NCI-H1105 treated with DMSO at 0.1 percent for 48 hours (cell line): ENCODE measurements at places on chromosomes 11 and 22.
A peak's percentile ranks its signal among the peaks of the same experiment; 100 is the strongest.

DNA sequence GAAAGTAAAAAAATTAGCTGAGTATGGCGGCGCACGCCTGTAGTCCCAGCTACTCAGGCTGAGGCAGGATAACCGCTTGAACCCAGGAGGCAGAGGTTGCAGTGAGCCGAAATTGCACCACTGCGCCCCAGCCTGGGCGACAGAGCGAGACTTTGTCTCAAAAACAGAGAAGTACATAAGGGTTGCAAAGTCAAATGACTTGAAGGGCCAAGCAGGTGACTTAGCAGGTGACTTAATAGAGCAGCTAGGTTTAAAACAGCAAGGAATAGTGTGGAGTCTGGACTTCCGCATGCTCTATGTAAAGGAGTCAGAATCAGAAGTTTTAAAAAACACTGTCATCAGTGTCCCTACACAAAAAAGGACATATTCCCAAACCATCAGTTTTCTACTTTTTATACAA, 31.7 kb downstream of the EP300 start:
- no peak for DNase-seq

DNA sequence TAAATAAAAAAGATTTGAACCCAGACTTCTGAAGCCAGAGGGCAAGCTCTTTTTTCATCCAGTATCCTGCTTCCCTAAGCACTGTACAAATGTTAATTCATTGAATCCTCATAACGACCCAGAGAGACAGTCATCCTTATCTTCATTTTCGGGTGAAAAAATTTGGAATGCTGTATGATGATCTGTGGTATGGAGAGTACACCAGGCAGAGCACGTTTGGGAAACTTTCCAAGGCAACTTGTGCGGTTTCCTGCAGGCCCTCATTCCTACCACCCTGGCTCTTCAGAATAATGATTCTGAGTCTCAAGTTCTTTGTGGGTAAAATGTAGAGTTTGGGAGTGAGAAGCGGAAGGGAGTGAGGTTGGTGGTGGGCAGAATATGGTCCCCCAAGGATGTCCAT, 177.9 kb upstream of the CADM1 start:
- no peak for DNase-seq

- no peak for DNase-seq
Observed at GRCh38 chr11:4839851-4840549, 9.0 kb downstream of the OR51S1 start.

GRCh38 chr11:15849257-15849656, 507.1 kb downstream of the SOX6 start:
- no peak for DNase-seq

- DNase-seq: no peak
Observed at GRCh38 chr11:128734103-128734831, 40.4 kb downstream of the FLI1 start.

DNA sequence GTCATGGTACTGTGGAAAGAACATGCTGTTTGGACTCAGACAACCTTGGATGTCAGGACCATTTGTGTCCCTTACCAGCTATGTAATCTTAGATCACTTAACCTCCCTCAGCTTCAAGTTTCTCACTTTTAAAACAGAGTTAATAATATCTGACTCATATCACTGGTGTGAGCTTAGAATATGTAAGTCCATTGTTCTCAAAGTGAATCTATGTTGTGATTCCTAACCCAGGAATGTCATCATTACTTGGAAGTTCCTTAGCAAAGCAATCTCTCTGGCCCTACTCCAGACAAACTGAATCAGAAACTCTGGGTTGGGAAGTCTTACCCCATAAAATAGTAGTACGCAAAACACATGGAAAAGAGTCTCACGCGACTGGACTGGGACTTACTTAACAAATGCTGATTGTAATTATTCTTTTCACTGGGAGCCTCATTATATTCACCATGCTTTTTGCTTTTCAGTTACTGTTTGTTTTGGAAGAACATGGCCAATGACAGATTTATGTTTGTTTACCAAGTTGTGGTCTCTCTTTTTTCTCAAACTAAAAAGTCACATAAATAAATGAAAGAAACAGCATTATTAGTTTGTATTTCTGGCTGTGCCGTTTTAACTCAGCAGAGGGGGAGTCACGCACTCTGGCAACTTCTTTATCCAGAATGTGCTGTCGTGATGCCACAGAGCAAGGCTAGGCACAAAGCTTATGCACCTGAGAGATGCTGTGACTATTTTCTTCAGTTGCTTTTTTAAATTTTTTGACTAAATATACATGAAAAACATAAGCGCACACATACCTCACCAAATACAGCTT, 217.7 kb upstream of the CTSC start:
- peak; percentile 38 for DNase-seq

DNA sequence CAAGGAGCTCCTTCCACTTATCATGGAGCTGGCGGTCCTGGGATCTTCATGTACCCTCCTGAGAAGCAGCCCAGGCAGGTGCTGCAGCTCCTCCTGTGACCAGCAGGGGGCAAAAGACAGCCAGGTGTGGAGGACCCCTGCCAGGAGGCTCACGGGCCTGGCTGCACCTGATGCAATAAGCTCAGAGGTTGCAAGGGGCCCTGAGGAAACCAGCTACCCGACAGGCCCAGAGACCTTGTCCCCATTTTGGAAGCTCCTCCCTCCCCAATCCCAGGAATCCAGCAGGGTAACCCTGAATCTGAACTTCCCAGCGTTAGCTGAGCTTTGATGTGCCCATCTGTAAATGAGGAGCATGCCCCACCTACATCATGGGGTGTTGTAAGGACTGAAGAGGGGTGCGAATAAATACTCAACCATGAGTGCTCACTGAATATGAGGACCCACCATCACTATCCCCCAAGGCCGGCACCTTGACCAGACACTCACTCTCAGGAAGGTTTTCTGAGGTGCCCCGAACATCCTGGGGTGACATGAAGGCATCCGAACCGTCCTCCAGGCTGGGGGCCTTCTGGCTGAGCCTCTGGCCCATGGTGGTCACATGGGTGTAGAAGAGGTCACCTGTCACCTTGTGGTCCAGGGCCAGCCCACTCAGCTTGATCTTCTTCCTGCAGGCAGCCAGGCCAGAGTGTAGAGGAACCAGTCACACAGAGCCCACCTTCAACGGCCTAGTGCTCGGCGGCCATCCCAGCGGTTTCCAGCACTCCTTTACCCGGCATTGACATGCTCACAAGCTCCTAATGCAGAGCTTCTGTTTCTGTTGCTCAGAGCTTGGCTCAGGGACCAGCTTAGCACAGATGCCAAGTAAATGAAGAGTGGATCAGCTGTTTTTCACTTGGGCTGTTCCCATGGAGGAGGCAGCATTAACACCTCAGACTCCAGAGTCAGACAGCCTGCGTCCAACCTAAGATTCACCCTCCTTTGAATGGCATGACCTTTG, 21.7 kb downstream of the SLC43A1 start:
- peak; percentile 69 for DNase-seq

- no peak for DNase-seq
Observed at GRCh38 chr11:34262531-34263081, 95.2 kb downstream of the ABTB2 start.

DNA sequence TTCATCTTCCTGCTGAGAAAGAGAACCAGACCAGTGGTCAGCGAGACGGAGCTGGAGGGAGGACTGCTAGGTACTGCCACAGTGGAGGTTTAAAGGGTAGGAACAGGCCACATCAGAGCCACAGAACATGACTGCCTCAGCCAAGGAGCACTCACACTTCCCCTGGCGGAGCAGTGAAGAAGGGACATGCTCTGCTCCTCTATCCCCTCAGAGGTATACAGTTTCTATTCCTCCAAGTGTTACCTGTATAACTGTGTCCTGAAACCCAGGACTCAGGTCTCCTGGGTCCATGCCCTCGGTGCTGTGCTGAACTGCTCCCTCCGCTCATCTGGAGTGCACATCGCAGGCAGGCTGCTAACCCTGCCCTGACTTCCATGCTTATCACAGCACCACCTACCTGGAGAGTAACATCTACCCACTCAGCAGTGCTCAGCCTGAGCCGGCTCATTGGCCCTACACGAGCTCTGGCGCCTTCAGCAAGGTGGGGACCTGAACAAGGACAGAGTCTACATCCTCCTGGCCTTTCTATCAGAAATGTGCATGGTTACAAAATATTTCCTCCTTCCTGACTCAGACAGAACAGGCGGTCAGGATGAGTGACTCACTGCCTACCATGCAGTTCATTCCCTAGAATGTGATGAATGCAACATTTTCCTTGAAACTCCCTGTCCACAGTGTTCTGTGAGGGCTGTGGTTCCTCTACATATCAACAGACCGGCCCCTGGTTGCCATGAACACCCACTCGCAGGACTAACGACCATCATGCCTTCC, 52.9 kb downstream of the C11orf58 start:
- no peak for DNase-seq

- no peak for DNase-seq
Observed at GRCh38 chr11:13907678-13908077, 54.8 kb upstream of the SPON1 start.

- DNase-seq: peak; percentile 44
Observed at GRCh38 chr11:62542750-62543567, 3.6 kb downstream of the AHNAK start.

GRCh38 chr11:72493426-72494108, 59.2 kb upstream of the CLPB start:
- DNase-seq: no peak

GRCh38 chr11:62614275-62614674, 1.2 kb downstream of the ROM1 start:
- DNase-seq: no peak

- DNase-seq: no peak
Observed at GRCh38 chr11:96012086-96012824, 88.3 kb upstream of the MTMR2 start.

DNA sequence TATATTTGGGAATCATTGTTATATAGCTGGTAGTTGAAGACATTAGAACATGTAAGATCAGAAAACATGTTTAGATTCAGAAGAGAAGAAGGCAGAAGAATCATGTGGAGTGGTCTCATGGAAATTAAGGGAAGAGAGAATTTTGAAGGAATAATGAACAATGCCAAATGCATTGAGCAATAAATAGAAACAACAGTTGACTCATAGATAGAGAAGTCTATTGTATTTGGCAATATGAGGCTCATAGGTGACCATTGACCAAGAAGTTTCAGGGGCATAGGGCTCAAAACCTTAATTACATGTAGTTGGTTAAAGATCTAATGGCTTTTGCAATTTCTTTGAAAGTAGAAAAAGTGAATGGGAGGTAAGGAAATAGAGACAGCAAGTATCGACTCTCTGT, 123.9 kb downstream of the PAX6 start:
- no peak for DNase-seq

DNA sequence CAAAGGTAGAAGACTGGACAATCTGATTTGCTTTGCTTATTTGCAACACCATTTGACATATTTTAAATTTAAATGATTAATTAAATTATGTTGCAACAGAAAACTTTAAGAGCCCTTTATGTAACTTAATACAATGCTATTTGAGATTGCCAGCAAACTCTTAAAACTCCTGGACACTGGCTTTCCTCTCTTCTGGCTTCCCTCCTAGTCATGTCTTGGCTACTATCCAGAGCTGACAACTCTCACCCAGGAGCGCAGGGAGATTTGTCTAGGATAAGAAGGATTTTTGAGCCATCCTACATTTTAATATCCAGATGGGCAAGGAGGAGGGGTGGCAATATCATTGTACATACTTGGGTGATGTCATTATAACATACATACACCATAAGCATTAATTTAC, 134.3 kb downstream of the ELP4 start:
- DNase-seq: peak; percentile 30

GRCh38 chr11:63506876-63507275, 992 bp downstream of the LGALS12 start:
- peak; percentile 31 for DNase-seq

DNA sequence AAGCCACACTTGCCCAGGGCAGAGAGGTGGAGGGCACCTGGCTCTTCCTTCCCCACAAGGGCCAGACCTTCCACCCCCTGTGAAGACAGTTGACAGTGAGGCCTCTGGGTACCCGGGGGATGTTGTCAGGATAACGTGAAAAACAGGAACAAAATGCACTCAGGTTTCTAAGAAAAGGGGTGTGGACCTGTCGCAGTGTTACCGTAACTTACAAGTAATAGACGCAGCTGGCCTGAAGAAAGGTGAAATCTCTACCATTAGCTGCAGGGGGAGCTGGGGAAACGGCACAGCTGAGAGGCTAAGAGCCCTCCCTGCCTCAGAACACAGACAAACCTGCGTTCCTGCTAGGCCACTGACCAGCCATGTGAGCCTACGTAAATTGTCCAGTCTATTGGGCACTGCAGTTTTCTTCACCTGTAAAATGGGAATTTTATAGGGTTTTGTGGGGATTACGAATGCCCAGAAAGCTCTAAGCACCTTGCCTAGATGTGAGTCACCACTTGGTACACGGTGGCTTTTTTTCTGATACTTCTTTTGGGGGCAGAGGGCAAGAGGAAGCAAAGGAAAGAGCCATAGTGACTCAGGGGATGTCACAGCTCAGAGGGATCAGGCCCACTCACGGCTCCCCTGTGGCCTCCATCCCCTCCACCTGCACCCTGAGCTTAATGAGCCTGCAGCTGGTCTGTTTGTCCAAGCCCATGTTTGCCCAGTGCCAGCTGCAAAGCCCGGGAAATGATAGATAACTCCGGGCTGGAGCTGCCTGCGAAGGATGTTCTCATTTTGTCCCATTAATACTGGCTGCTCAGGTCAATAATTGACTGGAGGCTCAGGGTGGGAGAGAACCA, 18.4 kb upstream of the CABP7 start:
- DNase-seq: peak; percentile 60
